ENCODE measurements at places on chromosomes 2 and 18. TPM values are rescaled to one million over a fixed set of nuclear protein-coding genes. Genes with fewer than 3 reads are reported as not detected.

The KIDINS220 gene
- total RNA-seq: 22.6 TPM

The CFC1 gene
- total RNA-seq: not detected

The TRIM43 gene
- not detected for total RNA-seq

The STPG4 gene
- total RNA-seq: 0.16 TPM

The SAG gene
- not detected for total RNA-seq

The ANKRD30BL gene
- total RNA-seq: not detected

The REG1B gene
- not detected for total RNA-seq

The SMYD5 gene
- 11.7 TPM for total RNA-seq
